ENCODE measurements at places on chromosomes 3 and 15.

DNA sequence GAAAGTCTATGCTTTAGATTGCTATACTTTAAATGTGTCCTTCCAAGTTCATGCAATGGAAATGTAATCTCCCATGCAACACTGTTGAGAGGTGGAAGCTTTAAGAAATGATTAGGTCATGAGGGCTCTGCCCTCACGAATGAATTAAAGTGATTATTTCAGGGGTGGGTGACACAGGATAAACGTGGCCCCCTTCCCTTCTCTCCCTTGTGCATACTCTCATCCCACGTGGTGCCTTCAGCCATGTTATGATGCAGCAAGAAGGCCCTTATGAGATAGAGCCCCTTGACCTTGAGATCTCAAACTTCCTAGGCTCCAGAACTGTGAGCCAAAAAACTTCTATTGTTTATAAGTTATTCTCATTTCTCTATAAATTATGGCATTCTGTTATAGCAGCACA lies 183.3 kb downstream of the TNIK start:
- DNase-seq, result no peak

- peak; percentile 75 for DNase-seq
Observed at GRCh38 chr3:101936419-101937356, 87.4 kb downstream of the NFKBIZ start.

- DNase-seq, result no peak
Observed at GRCh38 chr3:52043750-52044149, 12.6 kb downstream of the DUSP7 start.

DNA sequence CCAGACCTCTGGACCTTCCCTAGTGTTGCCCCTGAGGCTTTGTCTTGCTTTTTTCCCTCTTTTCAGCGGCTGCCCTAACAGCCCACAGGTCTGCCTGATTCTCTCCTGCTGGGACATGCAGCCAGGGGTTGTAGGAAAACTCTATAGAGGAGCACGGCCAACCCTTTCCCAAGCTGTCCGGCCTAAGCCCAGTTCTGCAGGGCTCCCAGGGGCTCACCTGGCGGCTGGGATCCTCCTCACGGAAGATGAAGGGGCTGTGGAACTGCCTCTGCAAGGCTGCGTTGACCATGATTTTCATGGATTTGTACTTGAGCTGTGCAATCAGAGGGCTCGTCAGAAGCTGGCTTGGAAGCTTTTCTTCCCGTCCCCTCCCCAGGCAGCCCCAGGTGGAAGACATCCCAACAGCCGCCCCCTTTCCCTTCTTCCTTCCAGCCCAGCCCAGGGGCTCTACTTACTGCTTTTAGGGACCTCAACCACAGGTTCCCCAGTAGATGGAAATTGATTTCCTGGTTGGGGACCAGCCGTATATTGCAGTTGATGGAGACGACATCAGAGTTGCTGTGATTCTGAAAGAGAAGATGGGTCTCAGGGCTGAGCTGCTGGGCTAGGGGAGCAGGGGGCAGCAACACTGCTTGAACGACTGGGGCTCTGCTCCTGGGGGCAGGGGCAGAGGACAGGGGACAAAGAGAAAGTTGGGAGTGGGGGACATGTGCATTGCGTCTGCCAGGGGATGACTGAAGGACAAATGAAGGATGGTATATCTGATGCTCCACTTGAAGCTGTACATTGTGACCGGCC lies 29.8 kb downstream of the FEM1B start:
- DNase-seq, result no peak

GRCh38 chr3:195253923-195254432 lies 17.0 kb downstream of the XXYLT1 start:
- DNase-seq, result no peak

- peak; percentile 49 for DNase-seq
Observed at GRCh38 chr3:66110840-66111239, 72.1 kb upstream of the MAGI1 start.

GRCh38 chr3:1007866-1008265 lies 85.0 kb upstream of the CNTN6 start:
- DNase-seq, result no peak

DNA sequence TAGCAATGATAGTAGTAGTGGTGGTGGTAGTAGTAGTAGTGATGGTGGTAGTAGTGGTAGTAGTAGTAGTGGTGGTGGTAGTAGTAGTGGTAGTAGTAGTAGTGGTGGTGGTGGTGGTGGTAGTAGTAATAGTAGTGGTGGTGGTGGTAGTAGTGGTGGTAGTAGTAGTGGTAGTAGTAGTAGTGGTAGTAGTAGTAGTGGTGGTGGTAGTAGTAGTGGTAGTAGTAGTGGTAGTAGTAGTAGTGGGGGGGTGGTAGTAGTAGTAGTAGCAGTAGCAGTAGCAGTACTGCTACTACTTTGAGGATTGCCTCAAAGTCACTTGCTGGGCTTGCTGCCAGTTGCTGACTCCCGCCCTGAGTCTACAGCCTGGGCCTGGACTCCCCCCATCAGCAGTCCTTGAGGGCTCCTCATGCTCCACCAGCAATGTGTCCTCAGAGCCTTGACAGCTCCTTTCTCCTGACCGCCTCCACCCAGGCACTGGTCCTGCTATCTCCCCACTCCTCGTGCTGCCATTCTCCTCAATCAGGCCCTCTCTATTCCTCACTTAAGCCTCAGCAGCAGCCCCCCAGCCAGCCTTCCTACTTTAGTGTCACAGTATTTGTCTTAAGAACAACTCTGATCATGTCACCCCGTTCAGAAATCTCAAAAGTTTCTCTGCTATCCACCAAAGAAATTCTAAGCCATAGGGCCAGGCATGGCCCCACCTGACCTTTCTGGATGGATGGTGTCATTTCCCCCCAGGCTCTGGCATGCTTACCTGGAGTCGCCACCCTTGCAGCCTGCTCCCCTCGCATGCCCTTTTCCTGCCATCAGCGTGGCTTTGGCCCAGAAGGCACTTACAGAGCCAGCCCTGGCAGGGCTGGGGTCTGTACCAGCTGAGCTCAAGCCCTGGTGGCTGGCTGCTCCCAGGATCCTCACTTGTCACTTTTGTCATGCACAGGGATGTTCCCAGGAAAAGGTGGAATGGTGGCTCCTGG lies 45.6 kb downstream of the DLEC1 start:
- DNase-seq, result no peak

GRCh38 chr15:71612869-71613268 lies 197.5 kb upstream of the NR2E3 start:
- no peak for DNase-seq

- no peak for DNase-seq
Observed at GRCh38 chr3:52891615-52892081, 5.7 kb downstream of the STIMATE start.

DNA sequence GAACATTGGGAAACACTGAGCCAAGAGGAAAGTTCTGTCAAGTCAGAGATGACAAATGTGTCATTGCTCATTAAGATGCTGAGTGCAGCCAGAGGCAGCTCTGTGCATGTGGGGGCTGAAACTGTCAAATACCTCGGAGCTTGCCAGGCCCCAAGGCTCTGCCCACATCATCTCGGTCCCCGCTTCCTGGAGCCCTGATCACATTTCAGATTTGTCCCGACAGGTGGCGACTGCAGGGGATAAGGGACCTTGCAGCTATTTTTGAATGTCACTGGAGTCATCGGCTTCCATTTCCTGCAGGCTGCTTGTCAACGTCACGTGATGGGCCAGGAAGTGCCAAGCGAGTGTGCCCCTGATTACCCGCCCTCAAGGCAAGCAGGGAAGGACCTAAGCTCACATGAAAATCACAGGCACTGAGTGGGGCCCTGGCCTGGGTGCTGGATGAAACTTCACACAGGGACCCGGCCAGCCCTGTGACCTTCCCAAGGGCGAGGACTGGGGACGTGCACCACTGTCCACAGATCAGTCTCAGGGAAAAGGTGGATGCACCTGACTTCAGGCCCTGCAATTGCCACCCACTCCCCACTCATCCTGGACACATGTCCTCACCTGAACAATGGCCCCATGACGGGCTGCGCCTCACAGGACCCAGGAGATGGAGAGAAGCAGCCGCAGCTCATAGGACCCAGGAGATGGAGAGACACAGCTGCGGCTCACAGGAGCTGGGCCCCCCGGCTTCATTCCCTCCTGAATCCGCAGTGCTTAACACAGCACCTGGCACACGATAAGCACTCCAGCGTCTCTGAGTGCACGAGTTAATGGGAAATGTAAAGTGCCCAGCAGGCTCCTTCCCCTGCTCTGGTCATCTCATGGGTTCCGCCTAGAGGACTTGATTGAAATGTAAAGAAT lies 73.4 kb downstream of the NUP210 start:
- DNase-seq, result no peak

DNA sequence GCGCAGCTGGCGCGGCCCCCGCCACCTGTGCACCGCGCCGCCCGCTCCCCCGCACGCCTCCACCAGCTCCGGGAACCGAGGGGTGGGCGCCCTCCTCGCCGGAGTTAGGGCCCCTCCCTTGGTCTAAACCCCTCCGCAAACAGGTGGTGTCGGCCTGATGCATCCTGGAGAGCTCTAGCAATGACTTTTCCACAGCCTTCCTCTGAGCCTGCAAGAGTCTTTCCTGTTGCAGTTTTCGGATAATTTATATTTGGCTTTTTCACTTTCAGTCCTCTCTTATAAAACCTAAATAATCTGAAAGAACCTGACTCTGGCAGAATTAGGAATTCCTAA lies 334 bp upstream of the IGSF11 start:
- no peak for DNase-seq

DNA sequence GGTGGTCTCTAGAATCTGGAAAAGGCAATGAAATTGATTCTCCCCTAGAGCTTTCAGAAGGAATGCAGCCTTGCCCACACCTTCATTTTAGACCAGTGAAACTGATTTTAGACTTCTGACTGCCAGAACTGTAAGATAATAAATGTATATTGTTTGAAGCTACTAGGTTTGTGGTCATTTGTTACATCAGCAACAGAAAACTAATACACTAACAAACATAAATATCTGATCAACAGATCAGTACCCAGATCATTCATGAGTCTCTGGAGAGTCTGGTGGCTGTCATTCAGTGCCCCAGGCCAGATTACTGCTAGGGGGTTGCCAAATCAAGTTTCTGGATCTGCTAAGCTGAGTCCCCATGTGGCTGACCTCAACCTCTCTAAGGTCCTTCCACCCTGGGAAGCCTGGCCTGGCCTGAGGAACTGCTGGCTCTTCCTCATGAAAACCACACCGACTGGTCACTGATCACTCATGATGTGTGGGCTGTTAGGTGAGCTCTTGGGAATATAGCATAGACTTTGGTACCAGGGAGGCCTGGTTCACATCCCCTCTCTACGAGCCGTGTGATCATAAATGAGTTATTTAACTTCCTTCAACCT lies 11.1 kb upstream of the LACTB start:
- no peak for DNase-seq

DNA sequence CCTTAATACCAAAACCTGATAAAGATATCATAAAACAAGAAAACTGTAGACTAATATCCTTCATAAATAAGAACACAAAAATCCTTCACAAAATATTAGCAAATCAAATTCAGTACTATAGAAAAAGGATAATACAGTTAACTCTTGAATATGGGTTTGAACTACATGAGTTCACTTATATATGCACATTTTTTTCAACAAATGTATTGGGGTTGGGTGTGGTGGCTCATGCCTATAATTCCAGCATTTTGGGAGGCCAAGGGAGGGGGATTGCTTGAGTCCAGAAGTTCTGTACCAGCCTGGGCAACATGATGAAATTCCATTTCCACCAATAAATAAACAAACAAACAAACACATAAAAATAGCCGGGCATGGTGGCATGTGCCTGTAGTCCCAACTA lies 39.2 kb downstream of the GOLGB1 start:
- no peak for DNase-seq

DNA sequence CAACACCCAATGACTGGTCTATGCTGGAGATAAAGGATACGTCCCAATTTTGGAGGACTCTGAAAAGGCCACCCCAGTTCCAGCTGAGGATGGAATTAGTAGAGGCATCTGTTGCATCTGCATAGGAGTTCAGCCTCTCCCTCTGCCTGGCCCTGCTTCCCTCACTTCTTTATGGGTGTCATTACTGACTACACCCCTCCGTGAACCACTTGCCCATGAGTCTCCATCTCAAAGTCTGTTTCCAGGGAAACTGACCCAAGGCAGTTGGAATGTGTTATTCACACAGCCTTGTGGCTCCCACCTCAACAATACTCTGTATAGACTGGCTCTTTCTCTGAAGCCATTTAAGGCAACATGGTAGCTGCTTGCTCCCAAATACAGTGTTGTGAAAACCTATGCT lies 21.4 kb upstream of the PCOLCE2 start:
- DNase-seq, result no peak

GRCh38 chr3:21665444-21666100 lies 85.4 kb downstream of the ZNF385D start:
- no peak for DNase-seq

DNA sequence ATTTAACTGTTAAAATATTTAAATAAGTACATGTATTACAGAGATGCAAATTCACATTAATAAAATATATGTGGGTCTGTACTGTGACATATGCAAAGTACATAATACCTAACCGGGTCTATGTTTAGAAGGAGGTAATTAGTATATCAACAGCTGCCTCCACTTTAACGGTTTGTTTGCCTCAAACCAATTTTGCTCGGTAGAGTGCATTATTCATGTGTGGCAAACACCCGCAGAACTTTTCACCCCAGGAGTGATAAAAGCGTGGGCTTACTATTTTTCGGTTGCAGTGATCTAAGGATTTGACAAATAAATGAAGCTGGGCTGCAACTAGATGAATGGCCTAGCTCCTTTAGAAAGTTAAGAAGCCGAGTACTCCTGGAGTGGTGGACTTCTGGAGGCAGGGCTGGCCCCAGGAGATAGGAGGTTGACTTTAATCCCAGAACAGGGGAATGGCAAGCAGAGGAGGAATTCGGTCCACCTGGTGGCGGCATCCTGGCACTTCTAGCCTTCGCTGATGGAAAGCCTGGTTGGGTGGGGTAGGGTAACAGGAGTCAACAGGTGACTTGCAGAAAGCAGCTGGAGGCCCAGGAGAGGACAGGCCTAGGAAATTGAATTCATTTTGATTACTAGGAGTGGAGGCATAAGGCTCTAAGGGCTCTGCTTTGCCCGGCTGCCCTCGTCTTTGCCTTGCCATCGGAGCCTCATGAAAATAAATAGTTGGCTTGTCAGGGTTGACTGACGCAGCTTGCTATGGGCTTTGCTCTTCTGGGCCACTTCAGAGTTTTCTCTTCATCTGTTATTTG lies 2.4 kb downstream of the SLCO3A1 start:
- DNase-seq, result peak; percentile 33

DNA sequence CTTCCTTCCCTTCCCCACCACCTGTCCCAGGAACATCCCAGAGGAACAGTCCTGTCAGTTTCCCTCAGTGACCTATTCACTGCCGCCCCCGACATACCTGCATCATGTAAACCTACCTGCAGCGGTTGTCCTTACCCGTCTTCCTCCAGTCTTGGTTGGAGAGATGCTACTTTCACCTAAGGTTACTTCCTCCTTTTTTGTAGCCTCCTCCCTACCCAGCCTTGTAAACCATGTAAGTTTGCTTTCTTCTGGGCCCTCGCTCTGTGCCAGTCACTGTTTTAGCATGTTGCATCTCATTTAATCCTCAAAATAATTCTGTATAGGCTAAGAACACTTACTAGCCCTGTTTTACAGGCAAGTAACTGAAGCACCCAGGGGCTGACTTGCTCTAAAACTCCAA lies 58.3 kb downstream of the GPR171 start:
- DNase-seq, result no peak

GRCh38 chr15:78195735-78196201 lies 38.6 kb downstream of the ACSBG1 start:
- DNase-seq, result no peak

- DNase-seq, result no peak
Observed at GRCh38 chr15:72982714-72983113, 69.5 kb upstream of the NEO1 start.
